ENCODE measurements at places on chromosomes 7 and 10.

DNA sequence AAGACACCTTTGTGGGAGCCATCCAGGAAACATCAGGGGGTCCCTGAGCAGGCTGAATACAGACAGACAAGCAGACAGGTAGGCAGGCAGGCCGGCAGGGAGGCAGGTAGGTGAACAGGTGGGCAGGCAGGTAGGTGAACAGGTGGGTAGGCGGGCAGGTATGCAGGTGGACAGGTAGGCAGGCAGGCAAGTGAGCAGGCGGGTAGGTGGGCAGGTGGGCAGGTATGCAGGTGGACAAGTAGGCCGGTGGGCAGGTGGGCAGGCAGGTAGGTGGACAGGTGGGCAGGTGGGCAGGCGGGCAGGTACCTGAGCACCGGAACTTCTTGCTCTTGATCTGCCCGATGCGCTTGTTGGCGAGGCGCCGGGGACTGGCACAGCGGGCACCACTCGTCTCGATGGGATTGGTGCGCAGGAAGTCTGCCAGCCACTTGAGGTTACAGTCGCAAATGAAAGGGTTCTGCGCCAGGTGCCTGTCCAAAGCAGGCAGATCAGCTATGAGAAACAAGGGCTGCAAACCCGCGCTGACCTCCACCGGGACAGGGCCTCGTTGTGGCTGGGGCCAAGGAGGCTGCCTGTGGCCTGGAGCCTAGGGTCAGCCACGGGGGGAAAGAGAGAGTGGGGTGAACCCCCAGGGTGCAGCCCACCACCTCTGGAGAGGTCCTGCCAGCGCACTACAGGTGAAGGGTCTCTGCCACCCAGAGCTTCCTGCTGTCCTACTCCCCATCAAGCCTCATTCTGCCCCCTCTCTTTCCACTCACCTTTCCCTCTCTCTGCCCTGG lies 136.9 kb downstream of the SLIT1 start:
- no peak for DNase-seq

- DNase-seq: no peak
These were observed 32.8 kb downstream of the ADCY1 start for GRCh38 chr7:45606931-45607330.

DNA sequence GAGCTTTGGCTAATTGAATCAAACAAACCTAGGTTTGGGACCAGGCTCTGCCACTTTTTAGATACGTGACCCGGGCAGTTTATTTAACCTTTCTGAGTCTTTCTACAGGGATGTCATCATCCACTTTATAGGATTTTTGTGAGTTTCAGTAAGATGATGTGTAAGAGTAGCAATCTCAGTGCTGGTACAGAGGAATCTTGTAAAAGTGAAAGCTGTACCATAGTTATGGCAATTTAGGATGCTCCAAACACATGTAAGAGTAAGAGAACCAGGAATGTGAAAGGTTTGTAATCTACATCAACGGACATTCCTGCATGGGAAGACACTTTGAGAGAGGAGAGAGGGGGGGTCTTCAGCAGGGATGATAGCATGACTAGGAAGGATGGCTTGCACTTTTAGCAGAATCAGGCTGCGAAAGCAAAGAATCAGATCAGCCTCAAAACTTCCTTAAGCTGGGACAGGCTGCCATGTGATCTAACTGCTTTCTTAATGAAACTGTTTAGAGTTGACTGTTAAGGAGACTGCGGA lies 968 bp downstream of the NOLC1 start:
- DNase-seq: no peak

- DNase-seq: no peak
These were observed 5.0 kb upstream of the TACR2 start for GRCh38 chr10:69421611-69422308.

DNA sequence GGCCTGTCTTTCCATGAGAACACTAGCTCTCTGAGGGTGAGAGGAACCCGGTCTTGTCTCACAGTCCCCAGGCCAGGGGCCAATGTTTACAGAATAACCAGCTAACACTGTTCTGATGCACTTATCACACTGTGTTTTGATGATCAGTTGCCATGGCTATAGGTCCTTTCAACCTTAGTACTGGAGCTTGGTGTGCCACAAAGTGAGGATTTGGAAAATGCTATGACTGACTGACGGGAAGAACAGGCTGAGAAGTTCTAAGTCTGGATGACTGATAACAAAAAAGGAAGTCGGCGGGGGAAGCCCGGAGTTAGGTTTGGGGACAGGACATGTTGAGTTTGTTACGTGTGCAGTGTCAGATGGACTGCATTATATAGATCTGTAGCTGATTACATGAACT lies 141.8 kb downstream of the CTTNBP2 start:
- no peak for DNase-seq

DNA sequence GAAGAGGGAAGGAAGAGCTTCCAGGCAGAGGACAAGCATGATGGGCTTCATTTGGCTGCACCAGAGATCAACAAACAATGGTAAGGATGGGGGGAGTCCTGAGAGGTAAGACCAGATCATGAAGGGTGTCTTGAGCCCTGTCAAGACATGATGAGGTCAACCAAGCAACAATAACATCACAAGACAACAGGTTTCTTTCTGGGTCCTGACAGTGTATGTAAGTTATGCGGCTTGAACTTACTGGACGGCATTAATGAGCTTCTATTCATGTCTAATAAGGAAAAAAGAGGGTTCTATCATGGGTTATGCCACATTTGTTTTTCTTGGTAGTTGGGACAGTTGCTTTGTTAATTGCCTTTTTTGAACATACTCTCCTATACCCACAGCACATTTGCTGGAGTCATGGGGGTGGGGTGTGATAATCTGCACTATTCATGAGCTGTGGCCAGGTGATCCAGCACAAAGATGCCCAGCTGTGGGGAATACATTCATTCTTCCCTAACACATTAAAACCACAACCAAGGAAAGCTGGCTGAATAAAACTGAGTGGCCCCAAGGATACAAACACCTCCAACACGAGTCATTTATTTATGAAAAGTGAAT lies 168.8 kb upstream of the KLF14 start:
- DNase-seq: no peak

DNA sequence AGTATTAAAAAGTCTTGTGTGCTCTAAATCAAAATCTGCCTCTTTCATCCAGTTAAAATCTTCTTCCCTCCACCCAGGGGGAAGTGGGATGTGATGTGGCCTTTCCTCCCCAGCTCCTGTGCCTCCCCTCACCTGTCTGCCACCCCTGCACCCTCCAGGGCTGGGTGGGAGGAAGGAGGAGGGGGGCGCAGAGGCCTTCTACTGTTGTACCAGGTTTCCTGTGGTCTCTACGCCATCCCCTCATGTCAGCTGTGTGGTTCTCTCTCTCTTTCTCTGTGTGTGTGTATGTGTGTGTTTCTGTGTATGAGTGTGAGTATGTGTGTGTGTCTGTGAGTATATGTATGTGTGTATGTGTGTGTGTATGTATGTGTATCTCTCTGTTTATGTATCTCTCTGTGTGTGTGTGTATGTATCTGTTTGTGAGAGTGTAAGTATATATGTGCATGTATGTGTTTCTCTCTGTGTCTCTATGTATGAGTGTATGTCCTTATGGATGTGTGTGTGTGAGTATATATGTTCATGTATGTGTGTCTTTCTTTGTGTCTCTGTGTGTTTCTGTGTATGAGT lies 45.5 kb upstream of the C10orf71 start:
- no peak for DNase-seq

- DNase-seq: no peak
These were observed 17.9 kb downstream of the RPP30 start for GRCh38 chr10:90889636-90890035.

GRCh38 chr10:108496106-108496505 lies 1331.6 kb upstream of the SORCS1 start:
- DNase-seq: no peak

DNA sequence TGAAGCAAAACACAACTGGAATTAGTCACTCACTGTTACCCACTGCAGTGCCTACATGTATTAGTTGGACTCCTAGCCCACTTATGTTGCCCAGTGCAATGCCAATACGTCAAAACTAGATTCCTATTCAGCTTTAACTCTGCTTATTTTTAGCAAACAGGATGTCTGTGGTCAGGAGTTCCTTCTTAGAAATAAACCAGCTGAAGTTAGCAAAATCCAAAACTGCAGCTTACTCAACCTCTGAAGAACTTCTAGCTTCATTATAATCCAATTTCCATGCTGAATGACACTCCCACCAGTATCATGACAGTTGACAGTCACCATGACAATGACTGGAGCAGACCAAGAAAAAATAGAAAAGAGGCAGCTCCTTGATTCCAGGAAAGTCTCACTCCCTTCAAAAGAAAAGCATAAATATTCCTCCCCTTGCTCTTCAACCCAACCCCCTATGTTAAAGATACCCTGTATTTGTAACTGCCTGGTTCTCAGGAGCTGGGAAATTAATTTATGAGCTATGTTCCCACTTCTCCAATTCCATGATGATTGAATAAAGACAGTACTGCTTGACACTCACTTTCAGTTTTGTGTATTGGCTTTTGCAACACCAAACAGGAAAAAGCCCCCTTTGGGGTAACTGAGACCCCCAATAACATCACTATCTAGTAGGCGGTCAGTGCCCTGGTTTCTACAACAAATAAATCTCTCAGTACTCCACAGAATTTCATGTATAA lies 327.4 kb downstream of the SORCS1 start:
- DNase-seq: no peak

All from T-helper 2 cell (primary cell).